ENCODE measurements at places on chromosomes 3 and 15.

GRCh38 chr15:55829826-55830225, 86.9 kb upstream of the PRTG start:
- DNase-seq, result no peak

DNA sequence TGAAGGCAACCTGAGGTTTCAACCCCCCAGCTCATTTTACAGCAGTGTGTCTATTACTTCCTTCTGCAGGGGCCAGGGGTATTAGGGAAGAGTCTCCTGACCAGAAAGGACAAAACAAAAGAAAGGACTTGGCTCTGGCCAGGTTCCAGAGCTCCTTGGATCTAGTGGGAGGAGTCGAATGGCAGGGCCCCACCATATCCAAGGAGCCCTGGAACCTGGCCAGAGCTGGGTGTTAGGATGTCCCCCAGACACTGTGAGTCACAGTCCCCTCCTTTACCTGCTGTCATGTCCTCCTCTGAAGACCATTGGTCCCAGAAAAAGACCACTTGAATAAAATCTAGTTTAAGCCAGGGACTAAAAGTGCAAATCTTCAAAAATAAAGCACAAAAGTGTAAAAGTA, 113.2 kb downstream of the EEFSEC start:
- no peak for DNase-seq

DNA sequence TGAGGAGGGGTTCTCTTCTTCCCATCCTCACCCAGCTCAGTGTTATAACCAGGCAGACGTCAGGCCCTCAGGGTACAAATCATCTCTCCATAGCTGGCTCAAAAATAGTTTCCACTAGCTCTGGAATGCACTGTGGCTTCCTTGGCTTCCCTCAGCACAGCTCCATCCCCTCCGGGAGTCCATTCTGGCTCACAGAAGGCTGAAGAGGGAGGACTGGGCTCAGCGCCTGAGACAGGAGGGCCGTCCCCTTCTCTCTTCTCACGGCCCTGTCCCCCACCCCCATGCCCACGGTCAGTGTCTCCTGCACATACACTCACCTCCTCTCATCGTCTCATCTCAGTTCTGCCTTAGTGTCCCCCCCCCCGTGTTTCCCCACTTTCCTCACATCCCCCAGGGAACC, 50.1 kb downstream of the UMPS start:
- no peak for DNase-seq

DNA sequence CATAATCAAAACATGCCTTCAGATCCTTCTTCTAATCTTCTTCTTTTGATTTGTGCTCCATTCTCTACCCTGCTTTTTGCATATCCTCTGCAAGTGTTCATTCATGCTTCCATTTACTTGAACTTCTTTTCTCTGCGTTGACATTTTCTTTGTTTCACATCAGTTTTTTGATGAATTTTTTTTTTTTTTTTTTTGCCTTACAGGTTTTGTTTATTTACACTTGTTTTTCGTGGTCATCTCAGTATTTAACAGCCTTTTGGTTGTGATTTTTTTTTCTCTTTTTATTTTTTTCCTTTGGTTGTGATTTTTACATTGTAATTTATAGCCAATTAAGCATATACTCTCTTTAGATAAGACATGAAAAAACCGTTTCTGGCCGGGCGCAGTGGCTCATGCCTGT, 11.8 kb upstream of the SHQ1 start:
- no peak for DNase-seq

DNA sequence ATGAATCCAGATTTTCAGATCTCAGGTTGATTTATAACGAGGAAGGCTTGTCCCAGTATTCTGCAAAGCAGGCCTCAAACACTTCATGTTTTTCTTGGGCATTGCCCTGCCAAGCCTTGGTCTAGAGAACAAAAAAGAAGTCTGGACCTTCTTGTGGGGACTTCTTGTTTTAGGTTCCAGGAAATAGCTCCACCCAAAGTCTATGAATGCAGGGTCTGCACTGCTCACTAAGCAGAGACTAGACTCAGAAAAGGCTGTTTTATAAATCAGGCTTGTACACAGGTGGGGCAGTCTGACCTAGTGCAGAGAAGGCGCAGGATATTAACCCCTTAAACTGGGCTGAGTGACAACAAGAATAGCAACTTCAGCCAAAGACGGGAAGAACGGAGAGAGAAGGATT, 44.3 kb downstream of the GLB1 start:
- DNase-seq, result no peak

DNA sequence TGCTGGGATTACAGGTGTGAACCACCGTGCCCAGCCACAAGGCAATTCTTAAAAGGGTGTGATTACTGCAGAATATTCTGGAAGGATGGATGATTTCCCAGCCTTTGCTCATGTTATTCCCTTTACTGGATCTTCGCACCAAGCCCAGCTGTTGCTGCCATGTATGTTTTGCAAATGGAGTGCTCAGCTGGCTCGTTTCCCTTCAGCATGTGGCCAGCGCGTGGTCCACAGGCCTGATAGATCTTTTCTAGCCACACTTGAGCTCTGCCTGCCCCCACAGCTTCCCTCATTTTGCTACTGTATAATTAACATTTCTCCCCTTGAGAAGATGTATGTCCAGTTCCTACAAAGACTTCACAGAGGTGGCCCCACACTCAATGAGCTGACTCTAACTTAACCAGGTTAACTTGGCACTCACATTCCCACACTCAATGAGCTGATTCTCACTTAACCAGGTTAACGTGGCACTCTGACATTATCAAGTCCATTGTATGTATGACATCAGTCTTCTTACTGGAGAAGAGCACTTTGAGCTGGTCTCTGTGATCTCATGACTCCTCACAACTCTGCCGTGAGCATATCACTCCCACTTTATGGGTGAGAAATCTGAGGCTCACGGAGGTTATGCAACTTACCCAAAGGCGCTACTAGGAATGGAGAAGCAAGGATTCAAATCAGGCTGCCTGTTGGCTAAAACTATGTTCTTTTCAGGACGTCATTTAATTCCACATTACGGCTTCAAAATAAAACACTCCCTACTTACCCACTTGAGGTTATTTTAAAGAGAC, 49.2 kb downstream of the TM4SF4 start:
- no peak for DNase-seq

DNA sequence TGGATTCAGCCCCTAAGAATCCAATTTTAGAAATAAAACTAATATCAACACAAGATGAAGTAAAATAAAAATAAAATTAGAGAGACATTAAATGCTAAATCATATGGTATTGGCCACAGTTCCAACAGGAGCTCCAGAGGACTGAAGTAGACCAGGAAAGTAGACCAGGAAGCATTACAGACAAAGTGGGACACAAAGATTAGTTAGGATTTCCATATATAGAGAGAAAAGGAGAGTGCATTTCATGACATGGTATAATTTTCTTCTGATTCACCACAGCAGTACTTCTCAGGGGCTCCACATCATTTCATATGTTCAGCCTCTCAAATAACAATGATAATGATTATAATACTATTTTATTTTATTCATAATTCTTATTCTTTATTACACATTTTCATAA, 18.3 kb downstream of the FGF7 start:
- DNase-seq, result no peak

GRCh38 chr15:61032600-61033286, 196.4 kb downstream of the RORA start:
- peak; percentile 65 for DNase-seq
